ENCODE measurements at places on chromosomes 6 and 20.

GRCh38 chr20:44219170-44219730, 8.7 kb upstream of the OSER1 start:
- DNase-seq: no peak

GRCh38 chr6:63858691-63859090, 223.1 kb downstream of the PHF3 start:
- no peak for DNase-seq

DNA sequence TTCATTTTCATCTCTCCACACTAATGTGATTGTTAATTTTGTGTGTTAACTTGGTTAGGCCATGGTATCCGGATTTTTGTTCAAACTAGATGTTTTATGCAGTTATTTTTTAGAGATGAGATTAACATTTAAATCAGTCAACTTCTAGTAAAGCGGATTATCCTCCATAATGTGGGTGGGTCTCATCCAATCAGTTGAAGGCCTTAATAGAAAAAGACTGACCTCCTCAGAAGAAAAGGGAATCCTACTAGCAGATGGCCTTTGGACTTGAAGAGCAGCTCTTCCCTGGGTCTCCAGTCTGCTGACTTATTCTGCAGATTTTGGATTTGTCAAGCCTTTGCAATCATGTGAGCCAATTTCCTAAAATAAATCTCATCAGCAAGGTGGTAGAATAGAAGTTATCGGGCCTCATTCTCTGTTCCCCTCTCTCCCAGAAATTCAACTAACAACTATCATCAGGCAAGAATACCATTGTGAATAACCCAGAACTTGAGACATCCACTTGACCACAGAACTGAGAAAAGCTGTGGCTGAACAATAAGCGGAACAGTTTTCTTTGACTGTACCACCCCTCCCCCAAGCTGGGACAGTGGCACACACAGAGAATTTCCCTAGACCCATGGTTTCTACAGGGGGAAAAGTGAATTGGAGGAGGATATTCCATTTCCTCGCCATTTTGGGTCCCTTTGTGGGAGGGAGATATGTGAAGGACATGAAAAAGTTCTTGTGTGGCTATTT, 323.0 kb downstream of the UTRN start:
- no peak for DNase-seq

DNA sequence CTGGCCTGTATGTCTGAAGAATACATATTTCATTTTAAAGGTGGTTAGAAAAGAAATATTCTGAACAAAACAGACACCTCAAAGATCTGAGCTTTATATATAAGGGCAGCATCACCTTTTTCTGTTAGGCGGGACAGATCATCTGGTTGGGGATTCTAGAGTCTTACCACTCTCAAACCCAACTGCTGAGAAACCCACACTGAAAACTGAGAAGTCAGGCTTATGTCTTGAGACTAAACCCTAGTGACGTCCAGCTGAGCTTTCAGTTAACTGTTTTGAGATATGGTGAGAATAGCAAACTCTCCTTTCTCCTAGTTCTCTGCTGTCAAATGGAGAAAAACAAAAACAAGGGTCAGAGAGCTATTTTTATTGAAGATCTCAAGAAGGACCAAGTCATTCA, 63.7 kb upstream of the CCN6 start:
- no peak for DNase-seq

DNA sequence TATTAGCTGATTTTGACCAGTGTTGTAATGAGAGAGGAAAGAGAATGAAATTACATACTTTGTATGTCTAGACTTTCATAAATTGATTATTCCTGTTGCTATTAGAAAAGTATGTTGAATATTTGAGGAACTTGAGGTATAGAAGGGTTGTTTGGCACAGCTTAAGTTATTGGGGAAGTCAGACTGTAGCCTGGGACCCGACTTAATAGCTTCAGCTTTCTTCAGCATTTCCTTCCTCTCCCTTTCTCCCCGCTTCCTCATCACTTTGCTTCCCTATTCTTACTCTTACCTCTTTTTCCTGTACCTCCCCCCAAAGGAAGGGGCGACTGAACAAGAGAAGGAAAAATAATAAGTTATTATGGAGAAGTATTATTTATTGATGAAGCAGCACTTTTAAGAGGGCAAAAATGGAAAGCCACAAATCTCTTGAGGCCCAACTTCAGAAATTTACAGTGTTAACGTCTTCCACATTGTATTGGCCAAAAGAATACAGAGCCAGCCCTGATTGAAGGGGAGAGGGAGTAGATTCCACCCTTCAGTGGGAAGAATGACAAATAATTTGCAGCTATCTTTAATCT, 7.4 kb downstream of the SENP6 start:
- no peak for DNase-seq

DNA sequence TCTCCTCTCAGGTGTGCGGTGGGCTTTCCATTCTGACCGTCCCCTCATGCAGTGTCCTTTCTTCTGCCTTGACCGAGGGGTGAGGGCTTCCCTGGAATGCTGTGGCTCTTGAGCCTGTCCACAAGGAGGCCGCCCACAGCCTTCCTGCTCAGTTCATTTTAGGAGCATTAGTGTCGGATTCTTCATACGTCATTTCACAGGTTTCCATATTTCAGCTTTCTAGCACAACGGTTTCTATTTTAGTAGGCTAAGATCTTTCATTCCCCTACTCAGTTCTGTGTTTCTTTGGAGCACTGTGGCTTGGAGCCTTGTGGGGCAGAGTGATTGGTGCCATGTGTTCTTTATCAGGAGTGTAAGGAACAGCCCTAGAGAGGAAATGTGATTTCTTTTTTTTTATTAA, 5.5 kb downstream of the PPP1R3G start:
- no peak for DNase-seq

GRCh38 chr6:152845421-152845820, 94.8 kb downstream of the VIP start:
- no peak for DNase-seq

Data from cerebellum (tissue), 4 donors.